Pancreas (tissue), 10 donors: ENCODE measurements at places on chromosomes 2 and 18. TPM values are rescaled to one million over a fixed set of nuclear protein-coding genes. Genes with fewer than 3 reads are reported as not detected.

DNA sequence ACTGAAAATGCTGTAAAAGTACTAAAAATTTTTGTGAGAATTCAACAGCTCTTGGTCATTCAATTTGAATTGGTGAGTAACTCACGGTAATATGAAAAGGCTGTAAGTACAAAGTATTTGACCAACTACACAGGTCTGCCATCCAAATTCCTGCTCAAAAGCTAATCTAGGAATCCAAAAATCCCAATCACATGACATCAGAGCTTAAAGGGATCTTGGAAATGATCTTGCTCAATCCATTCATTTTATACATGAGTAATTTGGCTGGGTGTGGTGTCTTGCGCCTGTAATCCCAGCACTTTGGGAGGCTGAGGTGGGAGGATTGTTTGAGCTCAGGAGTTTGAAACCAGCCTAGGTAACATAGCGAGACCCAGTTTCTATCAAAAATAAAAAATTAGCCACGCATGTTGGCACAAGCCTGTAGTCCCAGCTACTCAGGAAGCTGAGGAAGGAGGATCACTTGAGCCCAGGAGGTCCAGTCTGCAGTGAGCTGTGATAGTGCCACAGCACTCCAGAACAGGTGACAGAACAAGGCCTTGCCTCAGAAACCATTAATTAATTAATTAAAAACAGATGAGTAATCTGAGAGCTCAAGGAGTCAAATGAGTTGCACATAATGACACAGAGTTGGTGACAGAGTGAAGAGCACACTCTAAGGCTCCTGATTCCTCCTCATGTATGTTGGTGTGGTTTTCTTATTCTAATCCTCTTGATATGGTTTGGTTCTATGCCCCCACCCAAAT is 19.8 kb downstream of the SPIRE1 start:
- DNase-seq, result no peak

DNA sequence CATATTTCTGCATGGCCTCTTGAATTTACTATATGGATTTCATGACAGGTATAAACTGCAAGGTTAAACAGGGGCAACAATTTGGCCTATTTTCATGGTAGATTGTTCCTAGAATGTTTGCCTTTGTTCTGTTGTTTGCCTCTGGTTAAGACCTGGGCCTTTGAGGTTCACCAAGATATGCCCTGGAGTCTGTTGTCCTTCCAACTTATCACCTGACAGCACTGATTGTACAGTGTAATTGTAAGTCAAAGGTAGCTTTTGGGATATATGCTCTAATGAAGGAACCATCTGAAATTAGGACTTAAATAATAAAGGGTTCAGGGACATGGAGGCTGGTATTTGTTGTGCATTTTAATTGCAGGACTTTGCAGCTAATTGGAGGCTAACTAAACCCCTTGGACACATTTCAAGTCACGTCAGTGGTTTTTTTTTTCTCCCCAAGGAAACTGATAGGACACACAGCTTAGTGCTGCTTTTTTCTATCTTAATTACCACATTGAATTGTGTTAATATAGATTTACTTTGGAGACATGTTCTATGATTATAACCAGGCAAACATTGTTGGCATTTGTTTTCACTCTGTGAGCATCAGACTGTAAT is 771.2 kb upstream of the LINC00305 start:
- DNase-seq, result no peak

IL36RN gene
- total RNA-seq, result not detected

GRCh38 chr2:23777826-23778225 is 149.1 kb downstream of the ATAD2B start:
- no peak for DNase-seq

VWA3B gene
- 0.04 TPM for total RNA-seq

- DNase-seq, result no peak
Measured at GRCh38 chr2:219455581-219455980, 20.9 kb downstream of the SPEG start.

GRCh38 chr2:39981883-39982311 is 202.8 kb upstream of the THUMPD2 start:
- no peak for DNase-seq

- no peak for DNase-seq
Measured at GRCh38 chr18:55289775-55290174, 298.2 kb downstream of the TCF4 start.

DNA sequence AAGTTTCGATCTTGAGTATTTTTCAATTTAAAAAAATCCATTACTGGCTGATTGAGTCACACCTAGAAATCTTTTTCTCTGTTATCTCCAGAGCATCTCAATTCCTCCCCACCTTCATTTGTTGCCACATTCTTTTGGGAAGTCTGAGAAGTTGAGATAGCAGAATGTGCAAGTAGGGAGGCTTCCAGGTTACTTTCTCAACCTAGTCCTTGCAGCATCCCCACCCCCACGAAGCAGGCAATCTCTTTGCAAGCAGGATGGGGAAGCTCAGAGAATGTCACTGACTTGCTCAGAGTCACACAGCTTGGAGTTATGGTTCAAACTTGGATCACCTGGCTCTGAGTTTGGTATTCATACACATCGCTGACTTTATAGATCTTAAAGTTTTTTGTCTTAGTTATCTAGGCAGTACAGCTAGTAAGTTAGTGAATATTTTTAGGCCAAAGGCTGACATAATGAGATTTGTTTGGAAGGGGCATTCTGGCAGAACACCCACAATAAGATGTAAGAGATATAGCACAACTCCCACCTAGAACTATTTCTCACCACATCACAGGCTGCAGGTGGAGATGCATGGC is 25.9 kb upstream of the LCLAT1 start:
- no peak for DNase-seq

- DNase-seq, result no peak
Measured at GRCh38 chr18:79529296-79529695, 133.6 kb downstream of the NFATC1 start.

DNA sequence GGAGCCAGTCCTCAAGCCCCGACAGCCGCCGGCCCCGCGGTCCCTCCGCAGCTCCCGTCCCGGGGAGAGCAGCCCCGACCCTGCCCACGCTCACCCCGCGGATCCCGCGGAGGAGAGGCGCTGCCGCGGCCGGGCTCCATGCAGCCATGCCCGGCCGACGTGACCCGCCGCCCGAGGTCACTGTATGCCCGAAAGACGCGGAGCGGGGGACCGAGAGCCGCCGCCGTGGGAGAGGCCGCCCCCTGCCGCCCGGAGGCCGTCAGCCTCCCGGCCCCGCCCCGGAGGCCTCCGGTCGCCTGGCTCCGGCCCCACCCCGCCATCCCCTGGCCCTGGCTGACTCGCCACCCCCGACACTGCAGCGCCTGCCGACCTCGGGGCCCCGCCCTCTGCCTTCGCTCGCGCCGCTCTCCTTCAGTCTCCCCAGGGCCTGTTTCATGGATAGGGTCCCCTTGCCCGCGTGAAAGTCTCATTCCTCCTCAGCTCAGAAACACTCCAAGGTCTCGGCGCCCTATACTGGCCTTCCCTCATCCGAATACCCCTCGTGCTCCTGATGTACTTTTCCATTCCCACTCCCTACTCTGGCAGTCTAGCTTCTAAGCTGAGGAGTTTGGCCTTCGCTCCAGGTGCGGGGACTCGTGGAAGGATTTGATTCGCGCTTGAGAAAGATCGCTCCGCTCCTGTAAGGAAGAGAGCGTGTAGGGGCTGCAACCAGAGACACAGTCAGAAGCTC is at the start of gene BOLA3:
BOLA3 (minus strand) TSS at position 186 of the 730 bp plus-strand sequence; CDS start at position 148, 38 bp downstream.
- DNase-seq, result peak; percentile 86

OSBPL1A gene
- total RNA-seq, result 8.9 TPM

- no peak for DNase-seq
Measured at GRCh38 chr2:109525836-109526235, 87.9 kb downstream of the SEPTIN10 start.

TNFRSF11A gene
- 6.2 TPM for total RNA-seq

GRCh38 chr2:191976436-191976835 is 129.5 kb upstream of the CAVIN2 start:
- DNase-seq, result no peak

DNA sequence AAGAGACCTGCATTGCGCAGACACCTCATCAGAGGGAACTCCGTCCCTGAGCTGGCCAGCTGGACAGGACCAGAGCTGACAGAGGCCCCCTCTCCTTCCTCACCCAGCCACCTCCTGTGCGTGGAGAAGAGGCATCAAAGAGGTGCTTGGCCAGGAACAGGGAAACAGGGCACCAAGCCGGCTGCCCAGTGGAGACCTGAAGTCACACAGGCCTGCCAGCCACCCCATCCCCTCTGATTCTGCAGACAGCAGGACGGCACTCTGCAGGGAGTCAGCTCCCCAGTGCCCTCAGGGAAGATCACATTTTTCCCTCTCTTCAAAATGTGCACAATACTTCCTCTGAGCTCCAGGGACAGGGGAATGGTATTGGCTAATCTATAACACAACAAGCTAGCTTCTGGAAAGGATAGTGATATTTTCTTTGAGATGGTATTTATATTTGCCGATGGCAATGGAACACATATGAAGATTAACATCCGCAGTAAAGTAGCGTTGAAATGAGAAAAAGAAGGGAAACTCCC is 30.5 kb downstream of the SLC1A4 start:
- DNase-seq, result no peak

ATP5F1A gene
- 179 TPM for total RNA-seq

DNA sequence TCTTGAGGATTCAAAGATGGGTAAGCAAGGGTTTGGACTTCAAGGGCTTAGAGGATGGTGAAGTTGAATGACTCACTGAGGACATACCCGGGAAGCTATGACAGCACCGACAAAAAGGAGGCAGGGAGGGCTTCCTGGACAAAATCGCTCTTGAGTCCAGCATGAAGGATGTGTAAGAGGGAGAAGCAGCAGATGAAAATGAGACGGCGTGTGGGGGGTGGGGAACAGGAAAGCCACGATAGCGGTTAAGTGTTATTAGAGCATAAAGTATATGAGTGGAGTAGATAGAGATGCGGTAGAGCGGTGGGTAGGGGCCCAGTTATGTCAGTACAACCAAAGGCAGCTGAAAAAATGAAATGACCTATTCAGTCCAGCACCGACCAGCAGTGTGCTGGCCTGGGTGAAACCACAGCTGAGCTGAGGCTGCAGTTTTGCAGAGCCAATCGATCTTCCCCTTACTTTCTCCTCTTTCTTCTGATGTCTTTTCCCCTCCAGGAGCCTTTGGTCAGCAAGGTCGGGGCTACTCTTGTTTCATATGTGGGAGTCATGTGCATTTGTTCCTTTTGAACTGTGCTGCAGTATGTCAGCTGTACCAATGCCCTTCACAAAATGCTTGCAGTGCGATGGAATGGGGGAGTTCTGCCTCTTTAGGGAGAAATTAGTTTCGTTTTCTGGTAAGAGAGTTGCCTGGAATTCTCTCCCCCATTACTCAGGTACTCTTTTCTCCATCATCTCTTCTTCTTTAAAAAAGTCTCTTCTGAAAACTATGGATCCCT is 2.0 kb upstream of the THUMPD2 start:
- no peak for DNase-seq

DNA sequence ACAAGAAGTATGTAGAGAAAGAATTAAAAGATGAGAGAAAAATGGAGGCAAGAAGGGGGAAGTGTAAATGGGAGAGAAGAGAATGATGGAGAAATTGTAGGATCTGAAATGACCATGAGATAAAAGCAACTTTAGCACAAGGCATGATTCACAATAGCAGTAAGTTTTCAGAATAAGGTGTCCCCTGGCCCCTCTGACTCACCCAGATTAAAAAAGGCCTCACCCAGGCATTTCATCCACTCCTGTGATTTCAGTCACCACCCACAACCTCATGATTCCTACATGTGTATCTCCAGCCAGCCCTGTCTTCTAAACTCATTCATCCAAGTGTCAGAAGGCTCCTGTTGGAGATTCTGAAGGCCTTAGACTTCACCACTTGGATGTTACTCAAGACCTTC is 56.6 kb downstream of the SP100 start:
- no peak for DNase-seq

GRCh38 chr2:119085613-119086012 is 72.9 kb downstream of the C1QL2 start:
- no peak for DNase-seq

GNLY gene
- not detected for total RNA-seq

DNA sequence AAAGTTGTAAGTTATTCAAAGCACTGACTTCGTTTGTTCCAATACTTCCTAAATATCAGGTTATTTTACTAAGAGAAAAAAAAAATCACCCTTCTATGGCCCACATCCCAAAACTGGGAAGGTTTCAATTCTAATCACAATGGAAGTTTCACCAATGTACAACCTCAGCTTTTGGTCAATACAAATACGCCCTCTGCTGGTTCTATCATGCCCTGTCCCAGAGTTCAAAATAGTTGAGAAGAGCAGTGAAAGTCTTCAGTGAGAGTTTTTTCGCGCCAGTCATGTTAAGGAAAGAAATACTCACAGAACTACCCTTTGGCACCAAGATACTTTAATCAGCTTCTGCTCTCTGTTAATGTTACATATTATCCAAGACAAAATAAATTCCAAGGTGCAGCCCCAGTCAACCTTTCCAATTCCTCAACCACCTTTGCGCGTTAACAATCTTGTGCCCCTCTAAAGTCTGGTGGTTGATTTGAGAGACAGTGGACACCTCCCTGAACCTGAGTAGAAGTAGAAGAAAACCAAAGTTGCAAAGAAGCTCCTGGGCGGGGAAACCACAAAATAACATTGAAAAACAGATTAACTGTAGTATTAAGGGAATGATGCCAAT is 59.9 kb downstream of the SUMO1 start:
- peak; percentile 27 for DNase-seq

- no peak for DNase-seq
Measured at GRCh38 chr18:49949951-49950395, 136.6 kb upstream of the ACAA2 start.

GALNT5 gene
- 0.12 TPM for total RNA-seq

DNA sequence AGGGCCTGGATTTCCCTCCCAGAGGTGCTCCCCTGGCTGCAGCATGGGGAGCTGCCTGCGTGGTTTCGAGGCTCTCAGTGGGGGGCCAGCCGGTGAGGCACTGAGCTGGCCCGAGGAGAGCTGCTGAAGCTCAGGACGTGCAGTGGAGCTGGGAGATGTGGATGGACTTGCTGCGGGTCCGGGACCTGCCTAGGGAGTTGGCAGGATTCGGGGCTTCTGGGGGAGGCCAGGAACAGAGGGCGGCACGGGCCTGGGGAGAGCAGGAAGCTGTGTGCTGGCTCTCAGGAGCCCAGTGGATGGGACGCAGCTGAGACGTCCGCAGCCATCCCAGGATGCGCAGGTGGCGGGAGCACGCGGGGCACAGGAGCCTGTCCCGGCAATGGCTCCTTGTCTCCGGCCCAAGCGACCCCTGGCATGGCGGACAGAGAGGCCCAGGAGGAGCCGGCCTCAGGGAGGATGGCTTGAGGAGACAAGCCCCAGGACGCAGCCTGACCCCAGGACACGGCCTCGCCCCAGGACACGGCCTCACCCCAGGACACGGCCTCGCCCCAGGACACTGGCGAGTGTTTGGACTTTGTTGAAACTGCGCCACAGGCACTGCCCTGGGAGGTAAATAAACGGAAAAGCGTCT is 116.1 kb downstream of the NFATC1 start:
- DNase-seq, result peak; percentile 43

DNA sequence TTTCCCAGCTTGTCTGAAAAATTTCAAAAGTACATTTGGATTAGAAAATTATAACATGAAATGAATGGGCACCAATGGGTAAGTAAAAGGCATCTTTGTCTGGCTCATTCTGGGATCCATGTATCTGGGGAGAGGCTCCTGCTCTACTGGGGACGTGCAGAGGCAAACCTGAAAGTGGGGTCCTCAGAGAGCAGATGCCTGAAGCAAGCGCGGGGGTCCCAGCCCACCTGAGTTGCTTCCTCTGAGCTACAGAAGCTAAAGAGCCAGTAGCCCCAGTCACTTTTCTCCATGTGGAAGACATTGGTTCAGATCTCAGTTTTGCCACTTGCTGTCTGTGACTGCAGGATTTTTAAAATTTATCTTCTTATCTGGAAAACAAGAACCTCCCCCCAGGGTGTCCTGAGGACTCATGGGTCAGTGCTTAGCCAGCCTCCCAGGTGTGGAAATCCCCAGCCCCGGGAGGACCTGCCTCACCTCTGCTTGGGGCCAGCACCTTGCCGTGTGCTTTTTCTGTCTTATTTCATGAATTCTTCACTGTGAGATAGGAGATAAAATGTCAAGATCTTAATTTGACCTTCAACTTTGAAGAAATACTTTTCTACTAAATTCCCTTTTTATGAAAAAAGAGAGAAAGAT is 25.1 kb upstream of the ODC1 start:
- no peak for DNase-seq
